ENCODE measurements at places on chromosomes 12 and 14.
A peak's percentile ranks its signal among the peaks of the same experiment; 100 is the strongest.

GRCh38 chr12:88706286-88706685 lies 126.0 kb upstream of the KITLG start:
- no peak for DNase-seq

DNA sequence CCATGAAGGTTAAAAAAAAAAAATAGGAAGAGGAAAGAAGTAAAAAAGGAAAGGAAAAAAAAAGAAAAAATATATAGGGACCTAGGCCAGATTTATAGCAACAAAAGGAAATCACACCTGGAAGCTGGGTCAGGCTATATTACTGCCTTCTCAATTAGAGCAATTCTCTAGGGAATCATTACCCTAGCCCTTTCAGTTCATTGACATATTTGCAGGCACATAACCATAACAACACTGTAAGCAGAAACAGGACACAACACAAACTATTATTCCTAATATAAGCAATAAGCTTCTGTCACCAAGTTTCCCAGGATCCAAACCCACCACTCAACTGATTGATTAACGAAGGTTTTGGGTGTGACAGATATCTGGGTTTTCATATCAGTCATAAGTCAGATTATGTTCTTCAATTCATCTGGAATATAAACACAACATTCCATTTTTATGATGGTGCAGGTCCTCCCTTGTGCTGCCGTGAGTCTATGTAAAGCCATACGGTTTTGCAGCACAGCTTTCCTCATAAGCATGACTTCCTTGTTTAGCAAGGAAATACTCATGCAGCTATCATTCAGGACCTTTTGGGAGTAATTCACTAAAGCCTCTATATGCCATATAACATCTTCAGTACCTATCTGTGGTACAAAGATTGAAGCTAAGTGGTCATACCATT lies 4.2 kb downstream of the PCNX4 start:
- no peak for DNase-seq

DNA sequence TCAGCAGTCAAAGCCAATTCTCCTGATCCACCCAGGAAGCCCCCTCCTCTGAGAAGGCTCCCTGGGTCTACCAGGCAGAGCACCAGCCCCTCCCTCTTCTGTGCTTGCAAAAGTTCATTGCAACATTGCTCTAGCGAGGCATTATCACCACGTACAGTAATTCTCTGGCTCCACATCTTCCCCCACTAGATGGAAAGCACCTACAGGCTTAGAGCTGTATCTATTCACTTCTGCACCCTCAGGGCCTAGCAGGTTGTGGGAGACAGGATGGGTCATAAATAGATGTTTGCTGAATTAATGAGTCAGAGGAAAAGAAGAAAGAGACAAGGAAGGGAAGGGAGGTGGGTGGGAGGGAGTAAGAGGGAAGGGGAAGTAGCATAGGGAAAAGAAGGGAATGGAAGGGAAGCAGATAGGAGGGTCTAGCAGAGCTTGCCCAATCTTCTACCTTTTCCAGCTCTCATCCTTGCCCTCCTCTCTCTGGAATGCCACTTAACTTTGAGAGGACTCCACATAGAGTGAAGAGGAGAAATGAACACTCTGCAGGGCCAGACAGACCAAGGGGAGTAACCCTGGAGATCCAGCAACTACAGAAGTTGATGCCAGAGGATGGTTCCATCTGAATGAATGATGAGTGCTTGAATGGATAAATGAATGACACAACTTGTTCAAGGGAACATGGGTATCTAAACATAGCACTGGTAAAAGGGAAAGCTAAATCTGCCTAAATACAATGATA lies 42.0 kb upstream of the NT5DC3 start:
- no peak for DNase-seq

- DNase-seq: no peak
Observed at GRCh38 chr14:61221906-61222305, 59.2 kb downstream of the TMEM30B start.

GRCh38 chr14:93133464-93133863 lies 17.7 kb upstream of the ITPK1 start:
- DNase-seq: no peak

DNA sequence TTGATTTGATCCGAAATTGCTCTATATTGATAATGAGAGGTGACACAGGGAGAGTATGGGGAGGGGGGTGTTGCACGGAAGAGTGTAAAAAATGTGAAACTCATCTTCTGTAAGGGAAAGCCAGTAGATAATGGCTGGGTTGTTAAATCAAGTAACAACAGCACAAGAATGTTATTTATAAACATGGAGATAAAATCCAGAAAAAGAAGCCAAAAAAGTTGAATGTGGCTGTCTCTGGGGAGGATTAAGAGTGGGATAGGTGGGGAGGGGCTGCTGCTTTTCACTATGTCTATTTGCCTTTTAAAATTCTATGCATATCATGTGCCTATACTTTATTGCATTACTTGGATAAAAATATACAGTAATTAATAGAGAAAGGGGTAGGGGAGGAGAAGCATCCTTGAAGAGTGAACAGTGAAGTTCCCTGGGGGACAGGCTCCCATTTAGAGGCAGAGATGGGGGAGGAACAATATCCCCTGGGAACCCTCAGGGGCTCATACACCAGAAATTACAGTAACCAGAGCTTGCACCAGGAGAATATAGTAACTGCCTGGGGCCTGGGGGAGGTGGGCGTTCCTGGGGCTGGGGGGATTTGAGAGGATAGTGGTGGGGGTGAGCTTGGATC lies 39.2 kb upstream of the ANKRD9 start:
- DNase-seq: no peak

DNA sequence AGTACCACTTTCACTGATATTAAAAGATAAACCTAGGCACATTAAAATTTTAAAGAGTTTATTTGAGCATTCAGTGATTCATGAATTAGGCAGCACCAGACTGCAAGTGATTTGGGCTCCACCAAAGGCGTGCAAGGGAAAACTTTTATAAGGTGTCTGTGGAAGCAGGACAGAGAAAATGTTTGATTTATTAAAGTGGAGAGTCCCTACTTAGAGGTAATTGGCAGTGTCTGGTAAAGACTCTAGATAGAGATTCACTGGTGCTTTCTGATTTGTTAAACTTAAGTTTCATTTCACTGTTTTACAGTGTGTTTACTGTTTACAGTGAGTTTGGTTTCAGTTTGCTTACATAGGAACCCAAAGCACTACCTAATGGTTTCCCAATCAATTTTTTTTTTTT lies 72.8 kb downstream of the ANKS1B start:
- no peak for DNase-seq

GRCh38 chr12:96034621-96035282 lies 635 bp downstream of the LTA4H start:
- peak; percentile 9 for DNase-seq

DNA sequence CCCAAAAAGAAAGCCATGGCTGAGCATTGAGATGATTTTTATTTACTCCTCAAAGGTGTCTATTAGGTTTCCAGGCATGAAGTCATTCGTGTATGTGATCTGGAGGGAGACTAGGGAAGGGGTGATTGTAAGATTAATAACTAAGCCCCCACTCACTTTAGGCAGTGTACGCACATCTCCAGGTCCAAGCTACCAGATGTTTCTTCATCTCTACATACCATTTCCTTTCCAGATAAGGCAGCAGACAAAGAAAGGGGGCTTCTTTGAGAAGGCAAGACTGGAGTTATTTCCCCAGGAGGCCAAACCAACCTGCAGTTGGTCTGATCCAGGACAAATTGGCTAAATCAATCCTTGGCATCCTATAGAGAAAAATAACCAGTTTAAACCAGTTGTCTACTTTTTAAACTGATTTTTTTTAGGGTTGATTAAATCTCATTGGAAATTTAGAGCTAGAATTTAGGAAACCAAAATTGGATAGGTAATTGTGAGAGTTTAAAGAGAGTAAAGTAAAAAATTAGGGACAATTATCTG lies 3.9 kb downstream of the HOXC13 start:
- DNase-seq: no peak

DNA sequence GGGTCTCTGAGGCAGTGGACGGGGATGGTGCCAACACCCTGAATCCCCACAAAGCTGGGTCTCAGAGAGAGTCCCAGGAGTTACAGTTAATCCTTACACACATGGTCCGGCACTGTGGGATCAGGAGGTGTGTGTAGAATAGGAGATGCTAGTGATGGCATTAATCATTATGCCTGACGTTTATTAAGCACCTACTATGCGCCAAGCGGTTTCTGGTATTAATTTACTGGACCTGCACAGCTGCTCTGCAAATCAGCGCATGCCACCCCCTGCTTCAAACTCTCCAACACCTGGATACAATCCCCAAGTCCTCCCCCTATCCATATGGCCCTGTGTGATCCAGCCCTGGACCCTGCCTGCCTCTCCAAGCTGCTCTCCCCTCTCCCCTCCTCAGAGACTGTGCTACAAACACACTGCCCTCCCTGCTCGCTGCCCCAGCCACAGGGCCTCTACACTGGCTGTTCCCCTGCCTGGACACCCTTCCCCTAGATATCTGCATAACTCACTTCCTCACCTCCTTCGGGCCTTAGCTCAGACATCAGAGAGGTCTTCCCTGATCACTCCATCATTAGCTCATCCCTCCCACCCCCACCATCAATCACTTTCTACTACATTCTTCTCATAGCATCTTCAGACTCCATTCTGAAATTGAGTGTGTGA lies 86.0 kb downstream of the RFLNA start:
- DNase-seq: no peak
